ENCODE measurements at places on chromosomes 16 and 17.
A peak's percentile ranks its signal among the peaks of the same experiment; 100 is the strongest.

DNA sequence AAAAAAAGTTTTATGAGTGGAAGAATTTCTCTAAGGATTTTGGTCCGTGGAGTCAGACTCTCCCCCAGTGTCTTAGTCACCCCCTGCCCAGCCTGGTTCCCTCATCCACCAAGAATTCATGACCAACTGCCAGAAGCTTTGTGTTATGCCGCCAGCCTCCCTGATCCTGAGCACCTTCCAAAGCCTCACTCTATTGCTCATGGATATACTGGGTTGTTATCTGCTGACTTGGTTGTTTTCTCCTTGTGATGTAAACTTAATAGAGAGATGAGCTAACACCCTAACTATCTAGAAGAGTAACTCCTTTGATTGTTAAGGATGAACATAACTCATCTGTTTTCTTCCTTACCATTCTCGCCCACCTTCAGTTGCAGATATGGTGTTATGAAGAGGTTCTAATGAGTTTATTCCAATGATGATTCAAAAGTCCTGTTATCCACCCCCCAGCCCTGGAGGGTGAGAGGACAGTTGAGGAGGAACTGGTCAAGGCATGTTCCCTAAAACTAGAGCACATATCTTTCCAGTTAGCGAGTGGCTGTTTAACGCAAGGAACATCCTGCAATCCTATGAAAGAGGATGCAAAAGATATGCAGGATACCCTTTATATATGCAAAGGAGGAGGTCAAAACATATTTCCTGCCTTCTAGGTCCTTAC lies 1.5 kb upstream of the PSMD3 start:
- no peak for DNase-seq

GRCh38 chr17:64653325-64653984 lies 8.7 kb downstream of the SMURF2 start:
- DNase-seq, result no peak

- DNase-seq, result no peak
Observed at GRCh38 chr16:31464781-31465260, 5.5 kb downstream of the ARMC5 start.

- peak; percentile 40 for DNase-seq
Observed at GRCh38 chr17:39671651-39672521, 3.6 kb downstream of the PNMT start.

DNA sequence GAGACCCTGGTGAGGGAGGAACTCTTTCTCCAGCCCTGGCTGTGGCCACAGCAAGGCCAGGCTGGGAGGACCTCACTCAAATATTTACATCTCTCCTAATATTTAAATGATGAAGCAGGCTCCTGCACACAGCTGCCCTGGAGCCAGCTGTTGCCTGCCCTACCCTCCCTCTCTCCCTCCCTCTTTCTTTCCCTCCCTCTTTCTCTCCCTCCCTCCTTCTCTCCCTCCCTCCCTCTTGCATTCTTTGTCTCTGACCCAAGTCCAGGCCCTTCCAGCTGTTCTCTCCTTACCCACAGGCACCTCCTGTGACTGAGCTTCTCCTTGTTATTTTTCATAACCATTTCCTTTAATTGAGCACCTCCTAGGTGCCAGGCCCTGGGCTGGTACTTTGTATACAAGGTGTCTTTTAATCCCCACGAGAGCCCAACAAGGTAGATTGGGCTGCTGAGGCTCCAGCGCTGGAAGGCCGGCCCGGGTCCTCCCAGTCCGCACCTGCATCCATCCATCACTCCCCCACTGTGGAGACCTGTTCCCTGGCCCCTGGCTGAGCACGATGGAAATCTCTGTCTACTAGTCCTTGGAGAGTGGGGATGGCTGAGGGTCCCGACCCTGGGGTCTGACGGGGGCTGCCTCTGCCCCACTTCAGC lies 242.3 kb downstream of the SEC14L1 start:
- no peak for DNase-seq

DNA sequence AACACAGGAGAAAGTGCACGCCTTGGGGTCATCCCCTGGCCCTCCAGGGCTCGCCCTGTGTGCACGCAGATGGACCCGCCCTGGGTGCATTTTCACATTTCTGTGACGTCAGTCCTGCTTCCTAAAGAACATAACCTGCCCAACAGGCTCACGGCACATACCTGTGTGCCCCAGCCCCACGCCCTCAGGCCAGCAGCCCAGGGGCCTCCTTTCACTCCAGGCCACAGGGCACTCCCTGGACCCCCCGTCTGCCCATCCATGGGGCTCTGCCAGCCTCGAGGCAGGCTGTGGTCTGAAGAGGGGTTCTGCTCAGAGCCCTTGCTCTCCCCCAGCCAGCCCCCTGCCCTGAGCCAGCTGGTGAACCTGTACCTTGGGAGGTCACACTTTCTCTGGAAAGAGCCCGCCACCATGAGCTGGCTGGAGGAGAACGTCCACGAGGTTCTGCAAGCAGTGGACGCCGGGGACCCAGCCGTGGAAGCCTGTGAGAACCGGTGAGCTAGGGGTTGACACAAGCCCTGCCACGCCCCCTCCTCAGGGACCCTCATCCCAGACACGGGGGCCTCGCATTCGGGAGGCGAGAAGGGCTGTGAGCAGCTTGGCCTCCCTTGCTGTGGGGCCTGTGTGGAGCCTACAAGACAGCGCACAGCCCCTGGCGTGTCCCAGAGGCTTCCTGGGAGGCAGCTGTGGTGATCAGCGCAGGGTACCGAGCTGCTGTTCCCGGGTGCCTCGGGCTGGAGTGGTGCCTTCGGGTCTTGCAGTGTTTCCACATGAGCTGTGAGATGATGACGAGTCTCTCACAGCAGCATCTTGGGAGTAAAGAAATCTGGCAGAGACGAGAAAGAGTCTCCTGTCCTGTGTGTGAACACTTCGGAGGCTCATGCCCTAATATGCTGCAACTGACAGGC lies 13.8 kb upstream of the MC1R start:
- DNase-seq, result no peak

GRCh38 chr17:57133486-57133885 lies 48.4 kb downstream of the AKAP1 start:
- DNase-seq, result no peak

GRCh38 chr16:50305441-50306061 lies 39.2 kb downstream of the ADCY7 start:
- no peak for DNase-seq

DNA sequence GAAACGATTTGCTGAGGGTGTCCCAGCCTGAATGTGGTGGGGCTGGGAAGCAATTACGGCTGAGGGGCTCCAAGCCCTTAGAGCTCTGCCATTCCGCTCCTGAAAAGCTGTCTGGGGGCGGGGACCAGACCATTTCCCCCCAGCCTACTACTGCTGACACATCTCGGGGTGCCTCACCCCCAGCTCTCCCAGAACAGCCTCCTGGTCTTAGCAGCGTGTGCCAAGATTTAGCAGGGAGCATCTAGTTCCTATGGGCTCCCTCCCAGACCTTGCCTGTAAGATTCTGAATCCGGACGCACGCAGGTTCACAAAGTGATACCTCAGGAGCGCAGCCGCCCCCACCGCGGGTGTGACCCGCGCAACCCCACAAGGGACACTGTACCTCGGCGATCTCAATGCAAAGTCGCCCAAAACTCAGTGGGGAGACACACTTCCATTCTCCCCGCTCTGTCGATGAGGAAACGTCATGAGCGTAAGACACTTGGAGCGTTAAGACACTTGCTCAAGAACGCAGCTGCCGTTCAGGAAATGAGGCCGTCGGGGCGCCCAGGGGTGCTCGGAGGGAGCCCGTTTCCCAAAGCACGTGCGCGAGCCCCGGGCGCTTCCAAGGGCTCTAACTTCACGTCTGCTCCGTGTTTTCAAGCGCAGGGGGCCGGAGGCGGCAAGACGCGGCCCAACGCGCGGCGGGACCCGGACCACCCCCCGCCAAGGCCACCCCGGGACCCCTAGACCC lies 629 bp downstream of the GEMIN4 start:
- peak; percentile 39 for DNase-seq

DNA sequence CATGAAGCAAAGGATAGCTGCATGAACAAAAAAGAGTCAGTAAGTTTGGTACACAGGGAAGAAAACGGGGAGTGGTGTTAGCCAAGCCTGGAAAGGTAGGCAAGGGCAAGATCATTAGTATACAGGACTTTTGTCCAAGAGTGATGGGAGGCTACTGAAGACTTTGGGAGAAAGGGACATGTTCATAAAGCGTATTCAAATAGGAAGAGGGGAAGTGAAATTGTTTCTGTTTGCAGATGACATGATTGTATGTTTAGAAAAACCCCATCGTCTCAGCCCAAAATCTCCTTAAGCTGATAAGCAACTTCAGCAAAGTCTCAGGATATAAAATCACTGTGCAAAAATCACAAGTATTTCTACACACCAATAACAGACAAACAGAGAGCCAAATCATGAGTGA lies 19.4 kb downstream of the CDYL2 start:
- no peak for DNase-seq

- no peak for DNase-seq
Observed at GRCh38 chr17:1870592-1870991, 40.8 kb downstream of the RPA1 start.

- peak; percentile 18 for DNase-seq
Observed at GRCh38 chr16:56673921-56674320, 4.3 kb downstream of the MT1H start.
